Left lobe of liver (tissue), 2 donors: ENCODE measurements at places on chromosomes 11 and 22. TPM values are rescaled to one million over a fixed set of nuclear protein-coding genes. Genes with fewer than 3 reads are reported as not detected.

SLN gene
- not detected for total RNA-seq

DGCR6 gene
- total RNA-seq = 4.2 TPM

IGSF9B gene
- total RNA-seq = 0.13 TPM

CHRM1 gene
- total RNA-seq = not detected

TPBGL gene
- not detected for total RNA-seq

SULT4A1 gene
- total RNA-seq = not detected

CASP5 gene
- total RNA-seq = not detected

TIGD3 gene
- total RNA-seq = 0.43 TPM

ASPHD2 gene
- total RNA-seq = 0.13 TPM

CYP2R1 gene
- 6.6 TPM for total RNA-seq

PACSIN3 gene
- 32.8 TPM for total RNA-seq

RBMXL2 gene
- total RNA-seq = not detected

CD3E gene
- 1.5 TPM for total RNA-seq

RANBP1 gene
- total RNA-seq = 47.0 TPM

OR5P2 gene
- total RNA-seq = not detected

UQCR10 gene
- total RNA-seq = 65.5 TPM

IL18 gene
- total RNA-seq = 1.9 TPM

CYTH4 gene
- total RNA-seq = 5.2 TPM
